ENCODE measurements at places on chromosomes 6 and 20.
A peak's percentile ranks its signal among the peaks of the same experiment; 100 is the strongest.

DNA sequence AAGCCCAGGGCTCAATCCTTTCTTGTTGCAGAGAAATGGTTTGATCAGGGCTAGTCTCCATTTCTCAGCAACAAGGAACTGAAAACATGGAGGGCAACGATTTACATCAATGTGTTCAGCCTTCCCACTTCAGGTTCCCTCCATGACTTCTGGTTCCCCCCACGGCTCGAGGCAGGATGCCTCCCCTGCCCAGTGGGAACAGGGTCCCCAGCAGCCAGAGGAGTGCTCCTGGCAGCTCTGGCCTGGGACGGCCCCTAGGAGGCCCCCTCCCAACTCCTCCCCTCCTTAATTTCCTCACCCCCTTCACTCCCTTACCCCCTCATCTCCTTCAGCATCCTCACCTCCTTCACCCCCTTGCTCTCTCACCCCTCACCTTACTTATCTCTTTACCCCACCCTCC lies 283.8 kb downstream of the CDC5L start:
- DNase-seq = no peak

DNA sequence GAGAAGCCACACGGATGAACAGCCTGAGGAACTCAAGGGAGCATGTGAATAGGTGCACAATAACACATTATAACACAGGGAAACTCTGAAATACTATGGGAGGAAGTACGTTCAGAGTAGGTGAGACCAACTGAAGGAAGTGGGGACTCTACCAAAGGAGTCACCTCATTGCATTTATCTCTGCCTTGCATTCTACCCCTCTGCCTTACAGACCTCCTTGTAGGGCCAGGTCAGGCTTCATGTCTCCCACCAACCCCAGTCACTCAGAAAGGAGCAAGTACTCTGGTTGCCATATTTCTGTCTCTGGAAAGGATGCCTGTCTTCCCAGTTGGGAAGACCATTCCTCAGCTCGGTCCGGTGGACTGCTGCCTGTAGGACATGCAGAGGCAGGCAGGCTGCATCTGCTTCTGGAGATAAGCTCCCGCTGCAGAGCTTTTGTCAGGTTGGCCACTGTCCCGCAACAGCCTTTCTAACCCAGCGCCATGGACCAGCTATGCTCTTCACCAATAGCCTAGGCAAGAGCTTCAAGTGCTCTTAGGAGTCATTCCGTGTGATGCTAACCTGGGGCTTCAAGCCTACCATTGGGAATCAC lies 51.6 kb upstream of the ASIP start:
- no peak for DNase-seq

DNA sequence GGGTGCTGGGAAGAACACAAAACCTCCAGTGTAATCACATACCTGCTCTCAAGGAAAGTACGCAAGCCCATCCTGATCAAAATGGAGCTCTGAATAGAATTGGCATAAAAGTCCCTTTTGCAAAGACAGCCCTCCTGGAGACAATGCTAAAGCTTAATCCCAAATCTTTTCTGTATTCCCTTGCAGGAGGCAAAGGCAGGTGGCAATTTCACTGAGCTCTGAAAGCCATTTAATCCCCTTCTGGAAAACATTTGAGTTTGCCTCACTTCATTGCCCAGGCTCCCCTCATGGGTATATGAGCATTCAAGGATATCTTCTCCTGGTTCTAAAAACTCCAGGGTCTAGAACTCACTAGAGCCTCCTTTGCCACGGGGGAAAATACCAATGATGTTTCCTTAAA lies 310.2 kb upstream of the CNR1 start:
- no peak for DNase-seq

DNA sequence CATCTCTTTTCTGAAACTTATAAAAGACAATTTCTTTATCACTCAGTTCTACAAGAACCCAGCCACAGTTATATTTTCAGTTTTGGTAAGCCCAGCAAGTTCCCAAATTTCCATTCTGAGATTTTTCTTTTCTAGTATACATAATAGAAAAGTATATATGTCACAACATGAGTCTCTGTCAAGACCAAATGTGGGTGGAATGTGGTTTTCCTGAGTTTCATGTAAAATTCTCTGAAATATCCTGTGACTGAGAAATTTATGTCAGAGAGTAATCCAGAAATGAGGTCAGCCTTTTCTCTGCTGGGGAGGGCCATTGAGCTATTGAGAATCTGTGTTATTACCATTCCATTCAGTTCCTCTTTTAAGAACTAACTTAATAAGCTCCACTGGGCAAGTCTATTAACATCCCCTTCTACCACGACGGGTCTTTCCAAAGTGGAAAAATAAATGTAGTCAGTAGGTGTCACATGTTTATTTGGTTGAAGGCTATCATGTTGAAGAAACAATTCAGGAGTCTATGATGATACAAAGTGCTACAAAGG lies 100.7 kb upstream of the HMGN3 start:
- peak; percentile 24 for DNase-seq

Data from fibroblast of mammary gland (primary cell).